ENCODE measurements at places on chromosomes 1 and 21.

GRCh38 chr1:153648000-153648643 lies 10.4 kb upstream of the SNAPIN start:
- no peak for DNase-seq

- DNase-seq: no peak
These were observed 24.9 kb downstream of the VAV3 start for GRCh38 chr1:107940017-107940577.

GRCh38 chr1:108121358-108122143 lies 78.6 kb downstream of the SLC25A24 start:
- DNase-seq: peak; percentile 44

- no peak for DNase-seq
These were observed 25.4 kb upstream of the TCEA3 start for GRCh38 chr1:23449958-23450357.

DNA sequence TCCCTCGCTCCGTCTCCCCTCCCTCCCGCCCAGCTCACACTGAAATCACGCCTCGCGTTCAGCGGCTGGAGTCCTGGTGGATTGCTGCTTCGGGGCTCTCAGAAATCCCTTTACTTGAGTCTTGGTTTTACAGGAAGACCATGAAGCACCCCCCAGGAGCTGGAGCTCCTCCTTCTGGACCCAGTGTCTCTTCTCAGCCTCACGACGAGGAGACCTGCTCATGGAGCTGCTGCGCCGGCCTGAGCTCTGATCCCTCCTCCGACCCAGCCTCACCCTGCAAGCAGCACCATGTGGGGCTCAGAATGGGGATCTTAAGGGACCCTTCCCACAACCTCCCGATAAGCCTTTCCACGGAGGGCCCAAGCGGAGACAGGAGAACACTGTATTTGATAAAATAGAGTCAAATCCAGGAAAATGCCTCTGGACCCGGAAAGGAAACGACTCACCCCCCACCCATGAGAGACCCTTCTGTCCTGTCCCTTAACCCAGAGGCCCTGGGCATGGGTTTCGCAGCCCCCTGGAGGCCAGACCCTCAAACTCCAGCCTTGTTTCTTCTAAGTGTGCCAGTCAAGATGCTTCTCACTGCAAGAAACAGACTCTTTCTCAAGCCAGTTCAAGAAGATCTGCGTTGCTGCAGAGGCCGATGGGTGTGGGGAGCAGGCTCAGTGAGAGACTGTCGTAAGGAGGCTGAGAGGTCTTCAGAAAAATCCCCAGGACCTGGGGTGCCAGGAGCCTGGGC lies 26.1 kb downstream of the PDE9A start:
- DNase-seq: no peak

GRCh38 chr1:99270646-99271045 lies 6.4 kb downstream of the PLPPR4 start:
- no peak for DNase-seq

DNA sequence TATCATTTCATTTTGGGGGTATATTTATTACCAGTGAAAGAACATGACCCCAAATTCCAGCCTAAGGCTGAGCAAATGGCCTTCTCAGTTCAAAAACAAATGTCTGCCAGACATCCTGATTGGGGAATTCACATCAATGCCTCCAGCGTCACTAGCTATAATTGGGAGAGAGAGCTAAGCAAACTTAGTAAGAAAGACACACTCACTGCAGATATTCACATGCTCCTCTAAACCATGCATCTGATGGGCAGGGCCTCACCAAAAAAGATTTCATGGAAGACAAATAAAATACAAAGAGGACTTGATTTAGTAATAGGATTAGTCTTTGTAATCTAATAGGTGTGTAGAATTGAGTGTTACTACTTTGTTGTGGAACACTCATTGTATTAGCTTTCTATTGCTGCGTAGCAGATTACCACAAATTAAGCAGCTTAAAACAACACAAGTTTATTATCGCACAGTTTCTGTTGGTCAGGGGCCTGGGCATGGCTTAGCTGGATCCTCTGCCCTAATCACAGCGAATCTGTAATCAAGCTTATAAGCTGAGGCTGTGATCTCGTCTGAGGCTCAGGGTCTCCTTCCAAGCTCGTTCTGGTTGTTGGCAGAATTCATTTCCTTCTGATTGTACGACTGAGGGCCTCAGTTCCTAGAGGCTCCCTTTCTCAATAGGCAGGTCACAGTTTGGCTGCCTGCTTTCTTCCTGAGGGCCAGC lies 243.0 kb downstream of the PBX1 start:
- DNase-seq: no peak

GRCh38 chr21:40422896-40423635 lies 423.9 kb downstream of the DSCAM start:
- no peak for DNase-seq

DNA sequence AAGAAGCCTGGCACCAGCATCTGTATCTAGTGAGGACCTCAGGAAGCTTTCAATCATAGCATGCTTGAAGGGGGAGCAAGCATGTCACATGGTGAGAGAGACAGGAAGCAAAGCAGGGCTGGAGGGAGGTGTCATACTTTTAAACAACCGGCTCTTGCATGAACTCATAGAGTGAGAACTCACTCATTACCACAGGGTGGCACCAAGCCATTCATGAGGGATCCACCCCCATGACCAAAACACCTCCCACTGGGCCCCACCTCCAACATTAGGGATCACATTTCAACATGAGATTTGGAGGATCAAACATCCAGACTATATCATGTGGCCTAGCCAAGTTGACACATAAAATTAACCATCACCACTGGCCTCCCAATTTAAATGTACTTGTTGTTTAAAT lies 125.1 kb upstream of the KCND3 start:
- DNase-seq: no peak

Measured in cardiac muscle cell (in vitro differentiated cells and primary cell).